ENCODE measurements at places on chromosomes 2 and 18.

DNA sequence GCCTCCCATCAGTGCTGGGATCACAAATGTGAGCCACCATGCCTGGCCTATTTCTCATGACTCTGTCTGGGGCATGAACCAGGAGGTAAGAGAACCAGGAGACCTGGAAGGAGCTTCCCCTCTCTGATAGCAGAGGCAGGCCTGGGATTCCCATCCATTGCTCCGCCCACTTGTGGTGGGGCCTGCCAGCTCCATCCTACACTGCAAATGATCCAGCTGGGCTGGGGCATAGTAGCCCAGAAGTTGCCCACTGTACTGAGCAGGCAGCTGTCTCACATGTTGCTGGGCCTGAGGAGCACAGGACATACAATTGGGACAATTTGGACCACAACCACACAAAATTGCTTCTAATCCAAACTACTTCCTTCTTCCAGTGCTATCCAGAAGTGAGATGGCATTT, 91.0 kb downstream of the MARCHF4 start:
- DNase-seq = no peak

GRCh38 chr2:185012643-185013042, 414.3 kb downstream of the ZNF804A start:
- DNase-seq = no peak

DNA sequence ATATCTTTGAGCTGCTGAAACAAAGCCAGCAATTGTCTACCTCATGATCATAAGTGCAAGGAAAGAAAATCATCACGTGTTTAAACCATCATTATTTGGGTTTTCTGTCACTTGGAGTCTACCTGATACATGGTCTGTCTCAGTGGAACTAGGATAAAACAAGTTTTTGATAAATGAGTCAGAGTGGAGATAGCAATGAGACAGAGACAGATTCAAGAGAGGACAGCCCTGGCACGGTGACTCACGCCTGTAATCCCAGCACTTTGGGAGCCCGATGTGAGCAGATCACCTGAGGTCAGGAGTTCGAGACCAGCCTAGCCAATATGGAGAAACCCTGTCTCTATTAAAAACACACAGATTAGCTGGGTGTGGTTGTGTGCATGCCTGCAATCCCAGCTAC, 93.8 kb downstream of the PMAIP1 start:
- no peak for DNase-seq

DNA sequence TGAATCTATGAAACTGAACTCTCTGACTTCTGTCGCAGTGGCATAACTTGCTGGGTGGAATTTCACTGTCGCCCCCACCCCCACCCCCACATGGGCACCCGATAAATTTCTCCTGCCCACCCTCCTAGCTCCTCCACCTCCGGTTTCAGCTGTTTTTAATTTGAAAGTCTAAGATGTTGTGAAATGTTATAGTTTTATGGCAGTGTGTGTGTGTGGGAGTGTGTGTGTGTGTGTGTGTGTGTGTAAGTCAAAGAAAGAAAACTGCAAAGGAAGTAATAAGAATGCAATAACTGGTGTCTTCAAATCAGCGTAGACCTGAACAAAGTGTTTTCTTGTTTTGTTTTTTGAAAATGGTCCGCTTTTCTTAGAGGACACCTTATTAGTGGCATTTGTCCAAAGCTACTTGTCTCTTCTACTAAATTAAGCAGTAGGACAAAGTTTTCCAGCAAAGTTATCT, 388 bp downstream of the DTNA start:
- DNase-seq = no peak

GRCh38 chr2:152453129-152453911, 118.3 kb downstream of the FMNL2 start:
- no peak for DNase-seq

GRCh38 chr2:60509066-60509465, 44.4 kb downstream of the BCL11A start:
- no peak for DNase-seq

- DNase-seq = no peak
These were observed 140.6 kb downstream of the BAZ2B start for GRCh38 chr2:159475793-159476192.

GRCh38 chr2:32386739-32387138, 29.9 kb downstream of the BIRC6 start:
- DNase-seq = no peak

DNA sequence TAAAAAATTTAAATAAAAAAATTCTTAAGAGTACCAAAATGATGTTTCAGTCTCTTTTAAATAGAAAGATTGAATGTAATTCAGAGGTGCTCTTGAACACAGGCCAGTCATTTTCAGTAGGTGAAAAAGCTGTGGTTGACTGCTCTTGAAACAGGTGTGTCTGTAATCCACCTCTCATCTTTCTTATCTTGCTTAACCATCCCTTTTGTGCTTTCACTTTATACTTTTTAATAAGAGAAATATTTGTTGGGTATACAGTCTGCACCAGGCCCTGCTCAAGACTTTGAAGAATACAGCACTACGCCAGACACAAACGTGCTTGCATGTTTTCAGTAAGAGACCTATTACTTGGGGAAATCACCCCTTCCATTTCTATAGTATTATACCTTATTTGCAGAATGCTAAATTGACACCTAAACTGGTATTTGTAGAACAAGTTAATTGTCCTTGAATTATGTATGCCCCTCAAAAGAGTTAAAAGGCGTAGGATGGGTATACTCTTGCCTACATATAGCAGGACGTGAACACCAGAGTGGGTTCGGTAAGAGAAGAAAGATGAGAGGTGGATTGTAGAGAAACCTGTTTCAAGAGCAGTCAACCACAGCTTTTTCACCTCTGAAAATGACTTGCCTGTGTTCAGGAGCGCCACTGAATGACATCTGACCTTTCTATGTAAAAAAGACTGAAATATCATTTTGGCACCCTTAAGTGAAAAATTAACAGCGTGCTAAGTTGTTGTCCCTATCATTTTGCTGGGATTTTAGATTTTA, 4.0 kb upstream of the RTN4 start:
- no peak for DNase-seq

Data from GM12891 (cell line).